Stimulated activated CD8-positive, alpha-beta memory T cell treated with anti-CD3 and anti-CD28 coated beads, Interleukin-15, amount 100 ng/mL, for 24 hours (primary cell): ENCODE measurements at places on chromosomes 2 and 18.

- no peak for DNase-seq
Measured at GRCh38 chr18:49520661-49521145, 33.7 kb upstream of the C18orf32 start.

DNA sequence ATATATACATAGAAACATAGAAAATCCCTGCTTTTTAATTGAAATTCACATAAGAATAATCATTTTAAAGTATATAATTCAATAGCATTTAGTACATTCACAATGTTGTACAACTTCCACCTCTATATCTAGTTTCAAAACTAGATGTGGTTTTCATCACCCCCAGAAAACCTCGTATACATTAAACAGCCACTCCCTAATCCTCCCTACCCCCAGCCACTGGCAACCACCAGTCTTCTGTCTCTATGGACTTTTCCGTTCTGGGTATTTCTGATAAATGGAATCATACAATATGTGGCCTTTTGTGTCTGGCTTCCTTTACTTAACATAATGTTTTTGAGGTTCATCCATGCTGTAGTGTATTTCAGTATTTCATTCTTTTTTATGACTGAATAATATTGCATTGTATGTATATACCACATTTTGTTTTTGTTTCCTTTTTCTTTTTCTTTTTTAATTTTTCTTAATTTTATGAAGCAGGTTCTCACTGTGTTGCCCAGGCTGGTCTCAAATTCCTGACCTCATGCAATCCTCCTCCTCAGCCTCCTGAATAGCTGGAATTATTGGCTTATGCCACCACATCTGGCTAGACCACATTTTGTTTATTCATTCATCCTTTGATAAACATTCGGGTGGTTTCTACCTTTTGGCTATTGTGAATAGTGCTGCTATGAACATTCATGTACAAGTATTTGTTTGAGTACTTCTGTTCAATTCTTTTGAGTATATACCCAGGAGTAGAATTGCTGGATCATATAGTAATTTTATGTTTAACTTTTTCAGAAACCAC, 50.6 kb upstream of the RNF152 start:
- DNase-seq, result no peak

- DNase-seq, result no peak
Measured at GRCh38 chr2:98501876-98502275, 57.2 kb downstream of the INPP4A start.

DNA sequence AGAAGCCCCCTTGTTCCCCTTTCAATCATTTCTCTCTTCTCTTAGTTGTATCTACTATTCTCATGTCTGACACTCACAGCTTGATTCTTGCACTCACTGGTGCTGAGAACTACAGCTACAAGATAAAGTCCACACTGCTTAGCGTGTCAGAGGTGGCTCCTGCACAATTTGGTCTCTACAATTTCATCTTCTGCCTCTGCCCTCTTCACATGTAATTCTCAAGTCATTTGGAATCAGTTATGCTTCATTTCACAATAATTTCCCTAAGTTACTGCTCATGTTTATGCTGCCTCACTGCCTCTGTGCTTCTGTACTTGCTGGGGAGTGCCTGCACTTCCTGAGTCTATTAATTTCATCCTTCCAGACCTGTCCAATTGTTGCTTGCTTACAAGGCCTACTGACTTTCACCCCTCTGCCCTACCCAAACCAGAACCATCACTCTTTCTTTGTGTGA, 11.6 kb upstream of the NAB1 start:
- DNase-seq, result no peak

DNA sequence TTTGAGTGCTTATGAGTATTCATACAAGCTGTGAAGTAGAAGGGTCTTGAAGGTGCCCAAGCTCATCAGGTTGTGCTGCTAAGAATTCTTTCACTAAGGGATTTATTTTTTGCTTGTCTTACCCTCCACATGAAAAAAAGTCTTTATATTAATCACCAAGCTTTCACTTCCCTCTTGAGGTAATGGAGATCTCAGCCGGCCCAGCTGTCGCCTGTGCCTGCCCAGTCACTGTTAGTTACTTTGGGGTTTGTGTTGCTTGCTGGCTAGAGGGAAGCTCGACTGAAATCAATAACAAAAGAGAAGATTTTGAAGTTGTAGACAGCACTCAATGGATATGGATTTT, 21.9 kb downstream of the MC2R start:
- no peak for DNase-seq

DNA sequence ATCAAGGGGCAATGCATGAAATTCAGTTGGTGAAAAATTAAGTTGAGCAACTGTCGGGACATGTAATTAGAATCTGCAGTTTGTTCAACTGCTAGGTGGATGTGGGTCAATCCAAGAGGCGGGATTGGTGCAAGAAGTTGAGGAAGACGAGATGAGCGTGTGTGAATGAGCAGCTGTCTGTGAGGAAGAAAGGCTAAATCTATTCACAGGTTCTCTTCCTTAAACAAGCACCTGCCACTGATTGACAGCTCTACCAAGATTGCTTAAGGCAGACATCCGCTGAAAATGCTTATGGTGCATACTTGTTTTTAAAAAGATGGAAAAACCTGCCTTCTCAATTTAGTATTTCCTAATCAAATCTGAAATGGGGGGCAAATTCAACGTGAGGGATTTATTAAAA, 323.4 kb upstream of the THUMPD2 start:
- no peak for DNase-seq

DNA sequence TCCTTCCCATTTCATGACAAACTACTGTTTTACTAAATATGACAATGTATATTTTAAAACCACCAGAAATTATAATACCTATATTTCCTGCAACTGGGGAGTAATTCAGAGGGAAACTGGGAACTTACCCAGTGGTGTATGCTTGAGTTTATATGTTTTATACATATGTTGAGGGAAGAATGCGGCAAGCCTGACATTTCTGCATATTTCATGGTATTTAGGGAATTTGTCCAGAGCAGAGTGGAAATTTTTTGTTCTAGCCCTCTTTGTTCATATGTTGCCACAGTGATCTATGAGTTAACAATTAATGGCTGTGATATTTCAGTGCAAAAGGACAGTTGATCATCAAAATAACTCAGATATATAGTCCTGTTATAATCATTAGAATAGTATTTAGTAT, 230.8 kb upstream of the VWC2L start:
- no peak for DNase-seq

DNA sequence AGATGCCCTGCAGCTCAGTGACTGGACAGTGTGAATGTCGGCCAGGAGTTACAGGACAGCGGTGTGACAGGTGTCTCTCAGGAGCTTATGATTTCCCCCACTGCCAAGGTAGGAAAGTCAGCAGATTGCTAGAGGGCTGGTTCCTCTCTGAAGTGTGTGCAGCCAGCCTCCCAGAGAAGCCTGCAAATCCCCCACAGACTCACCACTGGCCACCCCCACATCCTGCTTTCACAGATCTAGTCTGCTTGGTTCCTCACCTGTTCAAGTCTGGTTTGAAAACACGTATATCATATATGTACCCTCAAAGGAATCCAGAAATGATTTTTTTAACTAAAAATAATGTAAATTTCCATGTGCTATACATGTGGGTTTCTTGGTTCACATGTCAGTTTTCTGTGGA, 121.1 kb downstream of the LAMA3 start:
- DNase-seq, result no peak

DNA sequence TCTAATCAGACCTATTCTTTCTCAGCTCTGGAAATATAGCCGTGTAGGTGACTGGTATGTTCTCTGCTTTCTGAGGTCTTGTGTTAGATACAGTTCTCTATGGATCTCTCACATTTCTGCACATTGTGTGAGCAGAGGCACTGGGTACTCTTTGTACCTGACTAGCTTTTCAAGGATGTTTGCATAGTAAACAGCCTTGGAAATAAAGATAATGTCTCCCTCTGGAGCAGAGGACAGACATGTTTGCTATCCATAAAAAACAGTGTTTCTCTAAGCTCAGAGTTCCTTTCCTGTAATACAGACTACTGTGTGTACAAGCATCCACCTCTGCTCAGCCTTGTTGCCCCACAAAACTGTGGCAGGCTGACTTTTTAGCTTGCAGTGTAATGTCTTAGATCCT, 279.2 kb downstream of the CTNNA2 start:
- DNase-seq, result no peak

DNA sequence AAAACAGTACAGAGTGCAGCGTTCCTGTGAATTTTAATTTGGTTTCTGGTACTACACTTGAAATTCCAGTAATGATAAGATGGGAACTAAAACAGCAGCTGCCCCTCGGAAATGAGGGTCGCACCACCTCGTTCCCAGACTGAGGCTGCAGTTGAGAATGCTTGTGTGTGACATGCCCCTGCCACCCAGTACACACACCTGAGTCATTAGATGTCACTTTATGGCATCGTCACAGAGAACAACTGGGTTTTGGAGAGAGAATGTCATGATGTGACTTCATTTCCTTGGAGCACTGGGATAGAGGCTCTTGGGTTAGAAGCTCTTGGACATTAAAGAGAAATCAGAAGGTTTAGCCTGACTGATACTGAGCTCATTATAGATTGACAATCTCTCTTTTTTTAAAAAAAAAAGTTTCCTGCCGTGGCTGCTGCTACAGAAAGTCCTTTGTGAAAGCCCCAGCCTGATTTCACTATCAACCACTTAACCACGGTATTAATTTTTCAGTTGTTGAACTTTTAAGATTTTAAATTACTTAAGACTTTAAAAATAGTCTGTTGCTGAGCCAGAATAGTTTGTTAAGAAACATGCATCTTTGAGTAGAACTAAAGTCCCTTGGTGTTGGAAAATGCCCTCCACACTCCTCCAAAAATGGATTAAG, 24.5 kb downstream of the BCL2L11 start:
- no peak for DNase-seq

DNA sequence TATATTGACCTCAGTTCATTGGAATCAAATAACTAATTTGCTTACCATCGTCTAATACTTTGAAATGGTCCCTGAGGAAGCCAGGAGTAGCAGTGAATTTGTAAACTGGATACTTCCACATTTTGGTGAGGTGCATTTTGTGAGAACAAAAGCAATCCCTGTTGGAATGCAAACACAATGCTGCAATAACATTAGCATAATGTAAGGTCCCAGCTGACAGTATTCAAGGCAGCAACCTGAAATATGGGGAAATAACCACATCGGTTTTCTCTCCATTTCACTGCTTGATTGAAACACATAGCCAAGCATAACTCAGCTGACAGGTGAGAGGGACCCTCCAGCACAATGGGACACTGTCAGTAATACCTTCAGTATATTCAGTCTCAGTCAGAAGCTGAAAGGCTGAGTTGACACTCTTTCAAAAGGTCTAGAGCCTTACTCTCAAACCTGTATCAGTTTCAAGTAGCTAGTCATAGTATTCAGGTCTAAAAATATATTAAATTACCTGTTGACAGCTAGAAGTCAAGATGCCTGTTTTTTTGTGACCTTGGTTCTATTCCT, 1311.9 kb upstream of the NRXN1 start:
- no peak for DNase-seq

DNA sequence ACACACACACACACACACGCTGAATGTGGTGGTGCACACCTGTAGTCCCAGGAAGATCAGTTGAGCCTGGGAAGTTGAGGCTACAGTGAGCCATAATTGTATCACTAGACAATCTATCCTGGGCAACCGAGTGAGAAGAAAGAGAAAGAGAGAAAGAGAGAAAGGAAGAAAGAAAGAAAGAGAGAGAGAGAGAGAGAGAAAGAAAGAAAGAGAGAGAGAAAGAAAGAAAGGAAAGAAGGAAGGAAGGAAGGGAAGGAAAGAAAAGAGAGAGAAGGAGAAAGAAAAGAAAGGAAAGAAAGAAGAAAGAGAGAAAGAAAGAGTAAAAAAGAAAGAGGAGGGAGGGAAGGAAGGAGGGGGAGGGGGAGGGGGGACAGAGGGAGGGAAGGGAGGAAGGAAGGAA, 150.0 kb upstream of the MAP3K20 start:
- no peak for DNase-seq

GRCh38 chr2:174846218-174846617, 81.9 kb upstream of the CHRNA1 start:
- DNase-seq, result no peak

- no peak for DNase-seq
Measured at GRCh38 chr2:74739733-74740241, 85.7 kb downstream of the SEMA4F start.

DNA sequence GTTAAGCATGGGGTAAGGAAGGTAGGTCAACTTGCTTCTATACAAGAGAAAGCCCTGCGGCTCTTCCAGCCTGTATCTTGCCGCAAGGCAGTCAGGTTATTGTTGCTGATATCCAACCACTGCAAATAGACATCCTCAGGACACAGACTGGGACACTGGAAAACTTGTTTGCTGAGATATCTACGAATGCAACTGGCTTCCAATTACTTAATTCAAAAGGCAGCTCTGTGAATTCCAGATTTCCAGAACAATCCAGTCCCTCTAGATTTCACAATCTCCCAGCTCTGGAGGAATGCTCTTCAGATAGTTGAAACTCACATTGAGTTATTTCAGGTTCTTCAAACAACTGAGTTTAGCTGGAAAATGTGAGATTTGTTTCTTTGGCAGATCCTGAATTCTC, 34.6 kb upstream of the SP9 start:
- DNase-seq, result no peak

DNA sequence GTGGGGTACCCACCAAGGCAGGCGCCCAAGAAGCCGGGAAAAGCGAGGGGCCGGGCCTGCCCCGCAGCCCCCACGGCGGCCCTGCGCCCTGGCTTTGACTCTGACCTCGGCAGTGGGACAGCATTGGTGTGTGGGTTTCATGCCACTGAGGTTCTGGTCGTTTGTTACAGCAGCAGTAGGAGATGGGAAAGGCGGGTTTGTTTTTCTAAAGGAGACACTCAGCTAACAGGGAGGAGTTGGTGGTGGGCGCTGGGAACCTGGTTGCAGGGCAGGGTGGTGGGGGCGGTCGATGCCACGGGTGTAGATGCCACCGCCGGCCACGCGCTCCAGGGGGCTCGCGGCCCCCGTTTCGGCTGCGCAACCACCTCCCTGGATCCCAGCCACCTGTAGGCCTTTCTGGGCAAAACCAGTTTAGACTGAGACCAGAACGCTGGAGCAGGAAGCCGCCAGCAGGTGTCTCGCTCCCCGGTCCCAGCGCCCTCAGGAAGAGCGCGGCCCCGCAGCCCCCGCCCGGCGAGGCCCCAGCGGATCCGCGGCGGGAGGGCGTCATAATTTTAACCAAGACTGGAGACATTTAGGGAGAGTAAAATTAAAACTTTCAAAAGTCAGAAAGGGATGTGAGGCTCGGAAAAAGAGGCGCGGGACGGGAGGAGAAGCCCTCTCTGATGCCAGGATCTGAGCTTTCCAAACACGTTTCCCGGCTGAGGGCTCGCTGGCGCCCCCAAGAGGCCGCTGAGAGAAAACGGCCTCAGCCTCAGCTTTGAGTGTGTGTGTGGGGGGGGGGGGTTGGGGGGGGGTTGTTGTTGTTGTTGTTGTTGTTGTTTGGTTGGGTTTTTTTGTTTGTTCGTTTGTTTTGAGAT, 17.4 kb downstream of the CIDEA start:
- peak; percentile 36 for DNase-seq
